ENCODE measurements at places on chromosomes 11 and 22.
A peak's percentile ranks its signal among the peaks of the same experiment; 100 is the strongest.

DNA sequence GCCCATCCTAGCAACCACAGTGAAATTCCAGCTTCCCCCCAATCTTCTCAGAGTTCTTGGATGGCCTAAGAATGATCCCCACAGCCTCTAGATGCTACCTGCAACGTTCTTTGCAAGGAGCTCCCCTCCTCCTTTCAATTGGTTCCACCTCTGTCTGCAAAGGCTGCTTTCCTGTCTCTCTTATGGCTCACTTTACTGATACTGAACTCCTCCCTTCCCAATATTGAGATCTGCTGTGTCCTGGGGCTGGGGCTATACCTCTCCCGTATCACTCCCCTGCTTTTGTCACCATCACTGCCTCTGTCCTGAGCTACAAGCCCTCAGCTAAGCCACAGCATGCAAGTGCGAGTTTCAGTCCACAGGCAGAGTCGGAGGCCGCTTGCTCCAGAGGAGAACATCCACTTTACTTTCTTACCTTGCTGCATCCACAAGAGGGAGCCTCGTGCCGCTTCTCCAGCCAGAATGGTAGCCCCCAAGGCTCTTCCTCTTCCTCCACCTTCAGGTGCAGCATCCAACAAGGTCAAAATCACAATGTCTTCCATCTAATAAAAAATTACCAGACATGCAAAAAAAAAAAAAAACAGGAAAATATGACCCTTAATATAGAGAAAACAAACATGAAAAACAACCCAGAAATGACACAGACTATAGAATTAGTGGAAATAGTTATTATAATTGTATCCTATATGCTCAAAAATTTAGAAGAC is 48.6 kb upstream of the TMEM45B start:
- no peak for DNase-seq

GRCh38 chr22:19657252-19658056 is 56.8 kb upstream of the SEPTIN5 start:
- no peak for DNase-seq

DNA sequence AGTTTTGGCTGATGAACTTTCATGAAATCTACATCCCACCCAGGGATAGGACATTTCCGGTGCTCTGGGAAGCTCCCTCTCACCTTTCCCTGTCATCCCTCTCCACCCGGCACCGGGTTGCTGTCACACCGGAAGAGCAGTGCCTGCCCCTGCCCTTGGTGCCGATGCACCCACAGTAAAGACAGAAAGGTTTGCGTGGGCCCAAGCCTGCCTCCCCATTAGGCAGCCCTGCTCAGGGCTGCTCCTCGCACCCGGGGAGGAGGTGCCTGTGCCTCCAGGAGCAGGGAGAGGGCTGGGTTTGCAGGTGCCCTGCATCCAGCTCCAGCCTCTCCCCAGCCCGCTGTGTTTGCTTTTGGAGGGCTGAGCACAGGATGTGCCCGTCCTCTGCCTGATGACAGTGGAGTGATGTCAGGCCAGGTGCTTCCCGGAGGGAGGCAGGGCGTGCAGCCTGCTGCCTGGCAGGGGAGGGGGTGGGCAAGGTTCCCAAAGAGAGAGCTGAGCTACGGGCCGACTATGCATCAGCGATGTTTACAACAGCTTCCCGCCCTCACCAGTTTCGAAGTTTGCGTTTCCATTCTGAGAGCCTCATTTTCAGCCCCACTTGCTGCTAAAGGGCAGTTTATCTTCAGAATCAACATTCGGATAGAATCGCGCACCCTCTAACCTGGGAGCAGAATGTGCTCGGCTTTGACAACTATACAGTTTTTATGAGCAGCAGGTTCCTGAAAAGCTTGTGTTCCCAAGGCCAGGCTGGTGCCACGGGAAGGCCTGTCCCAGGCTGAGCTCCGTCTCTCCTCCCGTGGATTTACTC is 83.2 kb upstream of the CLDN5 start:
- peak; percentile 28 for DNase-seq

- no peak for DNase-seq
Observed at GRCh38 chr22:25764270-25765015, 22.5 kb downstream of the MYO18B start.

DNA sequence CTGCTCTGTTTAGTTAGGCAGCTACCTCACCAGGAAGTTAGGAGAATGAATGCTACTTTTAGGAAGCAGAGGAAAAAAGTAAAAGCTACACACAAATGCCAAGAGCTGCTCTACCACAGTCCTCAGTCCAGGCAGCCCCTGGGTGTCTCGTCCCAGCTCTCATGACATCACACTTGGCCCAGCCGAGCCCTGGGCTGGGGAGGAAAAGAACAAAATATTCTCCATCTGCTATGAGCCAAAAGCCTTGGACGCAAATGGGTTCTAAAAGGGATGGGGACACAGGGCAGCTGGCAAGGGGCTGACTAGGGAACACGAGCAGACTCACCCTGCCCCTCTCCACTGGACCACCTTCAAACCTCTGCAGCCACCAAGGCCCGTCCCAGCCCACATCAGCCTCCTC is 26.1 kb downstream of the TMEM184B start:
- DNase-seq = no peak

- no peak for DNase-seq
Observed at GRCh38 chr22:37232140-37232998, 11.7 kb downstream of the RAC2 start.

DNA sequence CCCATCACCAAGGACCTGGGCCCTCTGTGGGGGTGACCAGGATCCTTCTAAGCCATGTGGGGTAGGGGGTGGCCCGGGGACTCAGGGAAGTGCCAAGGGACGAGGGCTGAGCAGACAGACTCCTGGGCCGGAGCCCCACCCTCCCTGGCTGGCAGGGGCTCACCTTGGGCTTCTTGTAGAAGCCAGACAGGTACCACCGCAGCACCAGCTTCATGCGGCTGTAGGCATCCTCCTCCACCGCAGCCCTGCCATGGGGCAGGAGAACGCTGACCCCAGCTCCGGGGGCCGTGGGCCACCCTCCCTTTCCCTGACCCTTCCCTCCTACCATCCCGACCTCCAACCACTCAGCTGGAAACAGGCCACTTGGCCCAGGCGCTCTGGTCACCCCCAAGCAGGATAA is 45.9 kb upstream of the CARS1 start:
- DNase-seq = no peak

GRCh38 chr22:47460176-47460575 is 697.7 kb downstream of the TBC1D22A start:
- DNase-seq = no peak

DNA sequence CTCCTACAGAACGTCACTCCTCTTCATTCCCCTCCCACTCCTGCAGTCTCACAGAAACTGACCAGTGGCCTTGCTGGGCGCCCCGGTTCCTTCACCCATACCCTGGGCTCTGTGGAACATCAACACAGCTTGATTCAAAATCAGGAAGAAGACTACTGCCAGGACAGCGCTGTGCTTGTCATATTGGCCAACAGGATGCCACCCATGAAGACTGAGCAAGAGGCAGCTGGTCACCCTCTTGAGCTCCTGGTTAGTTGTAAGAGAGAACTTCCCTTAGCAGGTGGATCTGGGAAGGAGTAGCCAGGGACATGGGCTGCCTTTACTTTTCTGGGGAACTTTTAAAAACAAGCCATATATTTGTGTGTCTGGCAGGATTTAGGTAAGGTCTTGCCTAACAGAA is 110.4 kb upstream of the TIMP3 start:
- no peak for DNase-seq

DNA sequence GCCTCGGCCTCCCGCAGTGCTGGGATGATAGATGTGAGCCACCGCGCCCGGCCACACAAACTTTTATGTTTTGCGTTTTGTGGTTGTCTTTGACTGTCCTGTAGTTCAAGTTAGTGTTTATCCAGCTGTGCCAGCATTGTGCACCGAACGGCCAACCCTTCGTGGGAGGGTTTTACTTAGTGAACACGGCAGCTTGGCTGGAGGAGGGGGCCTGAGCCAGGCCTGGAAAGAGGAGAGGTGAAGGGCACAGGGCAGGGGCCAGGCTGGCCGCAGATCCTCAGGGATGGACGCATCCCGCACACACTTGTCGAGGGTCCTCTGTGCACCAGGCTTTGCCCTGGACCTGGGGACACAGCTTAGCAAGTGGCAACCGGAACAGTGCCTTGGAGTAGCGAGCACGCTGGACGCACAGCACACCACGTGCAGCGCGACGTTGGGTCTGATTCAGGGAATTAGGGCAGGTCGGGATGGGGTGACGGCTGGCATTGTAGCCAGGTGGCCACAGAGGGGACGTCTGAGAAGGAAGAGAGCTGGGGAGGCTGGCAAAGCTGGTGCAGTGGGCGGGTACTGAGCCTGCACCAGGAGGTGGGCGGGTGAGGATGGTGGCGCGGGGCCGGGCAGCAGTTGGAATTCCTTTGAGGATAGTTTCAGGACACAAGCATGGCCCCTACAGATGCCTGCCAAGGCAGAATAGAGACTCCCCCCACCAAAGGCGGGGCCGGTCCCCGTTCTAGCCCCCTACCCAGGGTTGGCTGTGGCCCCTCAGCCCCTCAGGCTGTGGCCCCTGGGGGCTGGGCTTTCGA is 13.4 kb downstream of the EPS8L2 start:
- DNase-seq = no peak

- DNase-seq = no peak
Observed at GRCh38 chr22:39956932-39957664, 3.1 kb upstream of the TMA7B start.

DNA sequence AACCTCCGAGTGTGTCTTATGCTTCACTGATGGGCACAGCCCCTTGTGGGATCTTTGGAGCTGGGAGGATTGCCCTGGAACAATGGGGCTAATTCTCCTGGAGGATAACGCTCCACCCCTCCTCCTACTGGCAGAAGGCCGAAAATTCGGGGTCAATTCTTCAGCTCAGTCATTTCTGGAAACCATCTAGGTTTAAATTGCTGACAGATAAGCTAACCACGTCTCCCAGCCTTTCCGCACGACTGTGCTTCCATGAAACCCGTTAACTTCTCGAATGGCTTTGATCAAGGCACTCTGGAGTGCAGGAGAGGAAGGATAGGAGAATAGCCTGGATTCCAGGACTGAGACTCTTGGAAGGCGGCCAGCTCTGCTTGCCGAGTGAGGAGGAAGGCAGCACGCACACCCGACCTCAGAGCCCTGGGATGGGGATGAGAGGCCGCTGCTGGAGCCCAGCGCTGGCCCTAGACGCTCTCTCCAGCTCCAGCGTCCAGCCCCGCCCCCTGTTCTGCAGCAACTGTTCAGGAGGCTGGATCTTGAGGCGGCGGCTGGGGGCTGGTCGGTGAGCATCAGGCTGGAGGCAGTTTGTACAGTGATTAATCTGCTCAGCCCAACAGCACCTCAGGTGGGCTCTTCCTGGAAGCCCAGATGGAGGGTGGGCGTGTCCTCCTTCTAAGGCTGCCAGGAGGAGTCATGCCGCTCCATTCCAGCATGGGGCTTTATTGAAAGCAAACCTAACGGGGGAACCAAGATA is 176.7 kb upstream of the NCAM1 start:
- no peak for DNase-seq

- DNase-seq = no peak
Observed at GRCh38 chr22:17077255-17077654, 7.5 kb upstream of the IL17RA start.
